ENCODE measurements at places on chromosomes 12 and 14. TPM values are rescaled to one million over a fixed set of nuclear protein-coding genes. Genes with fewer than 3 reads are reported as not detected.

OR4K15 gene
- total RNA-seq = not detected

CCDC88C gene
- total RNA-seq = 2.8 TPM

TSHR gene
- total RNA-seq = not detected

GDF3 gene
- total RNA-seq = 0.19 TPM

STAT2 gene
- total RNA-seq = 34.9 TPM

BAZ2A gene
- 39.1 TPM for total RNA-seq

HOTAIR gene
- total RNA-seq = not detected

ATP5F1B gene
- 3,068 TPM for total RNA-seq

ADCK1 gene
- total RNA-seq = 10.3 TPM

SIX1 gene
- total RNA-seq = not detected

FGF23 gene
- not detected for total RNA-seq

RNASE3 gene
- total RNA-seq = not detected

Measured in left ventricle myocardium inferior (tissue), 1 donor.